A673 (cell line): ENCODE measurements at places on chromosomes 5 and 9.

- no peak for DNase-seq
Measured at GRCh38 chr9:115923903-115924668, 229.5 kb upstream of the PAPPA start.

DNA sequence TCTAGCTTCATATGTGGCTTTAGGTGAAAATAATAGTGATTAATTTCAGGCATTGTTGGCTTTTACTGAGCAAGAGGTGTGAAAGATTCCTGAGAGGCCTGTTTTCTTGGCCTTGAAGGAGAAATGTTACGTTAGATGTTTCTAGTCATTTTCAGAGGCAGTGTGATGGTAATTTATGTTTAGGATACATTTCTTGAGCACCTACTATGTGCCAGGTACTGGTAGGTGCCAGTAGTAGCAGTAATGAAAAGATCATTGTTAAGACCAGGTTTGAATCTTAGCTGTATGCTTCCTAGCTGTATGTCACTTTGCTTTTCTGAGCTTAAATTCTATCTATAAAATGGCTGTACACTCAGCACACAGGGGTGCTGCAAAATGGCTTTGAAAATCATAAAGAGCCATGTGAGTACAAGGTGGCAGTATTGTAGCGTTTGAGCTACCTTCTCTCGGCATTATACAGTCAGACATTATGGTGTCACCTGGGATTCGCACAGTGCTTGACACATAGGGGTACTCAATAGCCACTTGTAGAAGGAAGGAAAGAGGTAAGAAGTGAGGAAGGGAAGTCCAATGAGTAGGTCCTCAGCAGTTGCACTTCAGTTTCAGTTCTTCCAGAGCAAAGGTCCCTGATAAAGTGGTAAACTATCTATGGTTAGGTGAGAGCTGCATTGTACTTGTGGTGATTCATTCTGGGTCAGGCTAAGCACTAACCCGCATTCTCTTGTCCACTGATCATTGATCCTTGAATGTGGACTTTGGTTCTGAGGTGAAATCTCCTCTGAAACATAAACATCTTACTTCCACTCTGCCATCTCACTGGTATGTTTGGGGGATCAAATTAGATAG lies 166.5 kb upstream of the NR3C1 start:
- no peak for DNase-seq

- DNase-seq, result no peak
Measured at GRCh38 chr9:96599298-96599697, 20.3 kb downstream of the CDC14B start.

DNA sequence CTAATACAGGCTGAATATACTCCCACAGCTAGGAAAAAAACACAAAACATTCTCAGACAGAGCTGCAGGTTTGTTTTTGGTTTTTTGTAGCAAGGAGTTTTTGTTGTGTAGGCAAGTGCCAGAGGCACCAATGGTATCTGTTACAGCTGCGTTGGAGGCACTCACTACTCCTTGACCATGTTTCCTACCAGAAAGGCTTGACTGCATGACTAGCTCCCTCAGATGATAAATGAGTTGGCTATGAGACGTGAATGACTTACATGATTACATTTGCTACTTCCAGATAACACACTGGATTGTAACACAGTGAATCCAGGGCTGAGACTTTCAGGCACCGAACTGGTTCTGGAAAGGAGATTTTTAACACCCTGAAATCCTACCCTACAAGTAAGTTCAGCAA lies 18.8 kb downstream of the GZMK start:
- DNase-seq, result no peak

GRCh38 chr9:107794259-107794658 lies 304.7 kb upstream of the KLF4 start:
- no peak for DNase-seq

- no peak for DNase-seq
Measured at GRCh38 chr5:91186101-91186500, 197.0 kb downstream of the ARRDC3 start.

- no peak for DNase-seq
Measured at GRCh38 chr9:6356904-6357303, 28.7 kb downstream of the TPD52L3 start.

GRCh38 chr5:172901012-172901780 lies 58.0 kb upstream of the RPL26L1 start:
- DNase-seq, result no peak
